ENCODE measurements at places on chromosomes 5 and 9.

DNA sequence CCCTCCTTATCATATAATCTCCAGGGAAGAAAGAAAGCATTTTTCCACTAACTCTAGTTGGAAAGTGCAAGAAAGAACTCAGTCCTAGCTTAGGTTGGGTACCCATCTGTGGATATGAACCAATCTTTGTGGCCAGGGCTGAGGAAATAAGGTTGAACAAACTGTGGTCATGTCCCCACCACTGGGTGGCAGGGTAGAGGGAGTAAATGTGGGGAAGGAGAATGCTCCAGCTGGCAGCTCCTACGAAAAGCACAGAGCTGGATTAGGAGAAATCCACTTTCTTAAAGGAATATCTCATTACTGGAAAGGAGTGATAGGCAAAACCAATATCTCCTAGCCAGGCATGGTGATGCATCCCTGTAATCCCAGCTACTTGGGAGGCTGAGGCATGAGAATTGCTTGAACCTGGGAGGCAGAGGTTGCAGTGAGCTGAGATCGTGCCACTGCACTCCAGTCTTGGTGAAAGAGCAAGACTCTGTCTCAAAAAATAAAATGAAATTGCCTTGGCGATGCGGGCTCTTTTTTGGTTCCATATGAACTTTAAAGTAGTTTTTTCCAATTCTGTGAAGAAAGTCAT, 175.1 kb downstream of the CCDC192 start:
- DNase-seq: no peak

GRCh38 chr5:123671042-123671441, 159.1 kb downstream of the CSNK1G3 start:
- DNase-seq: peak; percentile 21

- DNase-seq: no peak
Measured at GRCh38 chr5:68223904-68224303, 8.3 kb downstream of the PIK3R1 start.

DNA sequence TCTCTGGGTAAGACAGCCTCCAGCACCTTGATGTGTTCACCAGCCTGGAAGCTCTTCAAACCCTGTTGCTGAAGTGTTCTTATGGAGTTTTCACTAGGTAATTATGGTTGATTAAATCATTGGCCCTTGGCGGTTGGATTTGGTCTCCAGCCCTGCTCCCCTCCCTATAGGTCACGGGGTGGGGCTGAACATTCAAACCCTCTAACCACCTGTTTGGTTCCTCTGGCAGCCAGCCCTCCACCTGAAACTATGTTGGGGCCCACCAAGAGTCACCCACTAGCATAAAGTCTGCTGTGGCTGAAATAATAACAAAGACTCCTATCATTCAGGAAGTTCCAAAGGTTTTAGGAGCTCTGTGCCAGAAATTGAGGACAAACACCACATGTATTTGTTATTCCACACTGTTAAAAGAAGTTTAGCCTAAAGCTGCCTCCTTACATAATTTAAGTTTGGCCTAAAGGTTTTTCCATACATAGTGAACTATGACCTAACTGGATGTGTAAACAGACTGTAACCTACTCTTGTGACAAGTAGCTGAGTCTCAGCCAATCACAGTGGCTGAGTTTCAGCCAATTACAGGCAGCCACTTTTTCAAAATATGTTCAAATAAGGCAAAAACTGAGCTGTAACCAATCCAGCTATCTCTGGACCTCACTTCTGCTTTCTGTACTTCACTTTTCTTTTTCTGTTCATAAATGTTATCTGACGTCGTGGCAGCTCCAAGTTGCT, 34.8 kb downstream of the TMEM252 start:
- DNase-seq: no peak

Measured in stimulated activated CD4-positive, alpha-beta T cell treated with anti-CD3 and anti-CD28 coated beads, Interleukin-12 subunit alpha, Interleukin-12 subunit beta, amount 100 ng/mL, for 4 hours (primary cell).